ENCODE measurements at places on chromosomes 7 and 10.
A peak's percentile ranks its signal among the peaks of the same experiment; 100 is the strongest.

DNA sequence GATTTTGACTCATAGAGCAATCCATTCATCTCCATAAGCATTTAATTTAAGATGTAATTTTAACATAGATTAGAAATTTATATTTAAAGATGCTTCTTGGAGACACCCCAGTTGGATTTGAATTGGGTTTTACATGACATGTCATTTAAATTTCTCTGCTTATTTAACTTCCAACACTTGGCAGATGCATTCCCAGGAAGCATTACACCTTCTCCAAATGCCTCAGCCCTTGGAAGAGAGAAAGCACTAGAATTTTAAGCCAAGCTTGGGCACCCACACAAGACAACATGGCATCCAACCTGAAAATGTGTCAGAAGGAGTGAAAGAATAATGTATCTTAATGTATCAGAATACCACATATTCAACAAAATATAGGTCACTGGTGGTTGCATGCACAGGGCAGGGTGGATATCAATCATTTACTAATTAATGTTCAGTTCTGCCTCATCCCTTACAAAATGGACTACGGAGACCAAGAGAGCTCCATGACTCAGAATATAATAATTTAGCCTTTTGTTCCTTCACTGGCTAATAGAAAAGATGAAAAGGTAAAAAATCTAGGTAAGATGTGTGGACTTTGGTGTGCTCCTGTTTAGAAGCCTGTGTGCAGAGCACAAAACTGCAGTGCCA, 541.7 kb upstream of the SORCS1 start:
- DNase-seq = no peak

- DNase-seq = no peak
Observed at GRCh38 chr10:17122052-17122451, 7.6 kb downstream of the CUBN start.

DNA sequence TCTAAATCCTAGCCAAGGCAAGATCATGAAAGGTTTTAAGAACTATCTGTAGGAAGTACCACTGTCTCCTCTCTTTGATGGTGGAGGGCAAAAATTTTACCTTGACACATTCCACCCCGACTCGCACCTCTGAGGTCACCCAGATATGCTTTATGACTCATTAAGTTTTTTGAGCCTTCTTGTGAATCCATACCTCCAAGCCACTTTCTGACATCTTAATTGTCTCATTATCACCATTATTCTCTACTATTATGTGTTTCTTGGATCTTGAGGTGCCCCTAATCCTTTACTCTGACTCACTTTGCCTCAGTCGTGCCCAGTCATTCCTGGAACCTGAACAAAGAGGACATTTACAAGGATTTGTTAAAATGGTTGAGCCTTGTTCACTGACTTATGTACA, 146.6 kb downstream of the RAPGEF5 start:
- no peak for DNase-seq

DNA sequence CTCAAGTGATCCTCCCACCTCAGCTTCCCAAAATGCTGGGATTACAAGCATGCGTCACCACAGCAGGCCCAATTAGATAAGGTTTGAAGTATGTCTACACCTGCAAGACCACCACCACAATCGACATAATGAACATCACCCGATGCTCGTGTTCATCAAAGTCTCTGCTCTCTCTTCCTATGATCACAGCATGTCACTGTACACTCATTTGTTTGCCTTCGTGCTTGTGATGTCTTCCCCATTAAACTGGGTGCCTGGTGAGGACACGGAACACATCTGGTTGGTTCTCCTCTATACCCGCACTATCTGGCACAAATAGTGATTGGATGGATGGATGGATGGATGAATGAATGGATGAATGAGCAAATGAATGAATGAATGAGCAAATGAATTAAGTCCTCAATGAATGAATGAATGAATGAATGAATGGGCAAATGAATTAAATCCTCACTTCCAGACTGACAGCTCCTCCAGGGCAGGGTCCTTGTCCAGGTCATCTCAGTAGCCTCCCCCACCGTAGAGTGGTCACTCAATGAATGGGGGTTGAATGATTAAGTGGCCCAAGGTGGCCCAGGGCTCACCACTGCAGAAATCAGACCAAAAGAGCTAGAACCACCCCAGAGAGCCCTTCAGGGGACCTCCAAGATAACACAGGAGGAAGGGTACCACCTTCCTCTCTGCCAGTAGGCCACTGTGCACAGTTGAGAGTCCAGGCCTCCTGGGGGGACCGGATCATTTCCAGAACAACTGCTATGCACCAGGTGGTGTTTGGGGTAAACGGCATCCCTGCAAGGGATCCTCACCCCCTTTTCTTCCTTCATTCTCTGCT, 101.9 kb upstream of the TNRC18 start:
- DNase-seq = peak; percentile 74

GRCh38 chr7:54215424-54215823, 326.8 kb upstream of the VSTM2A start:
- DNase-seq = no peak

GRCh38 chr7:27179503-27180430, 5.3 kb downstream of the HOXA11 start:
- peak; percentile 83 for DNase-seq

GRCh38 chr10:95503001-95503400, 58.2 kb downstream of the SORBS1 start:
- DNase-seq = no peak

GRCh38 chr10:17225808-17226207, 2.2 kb upstream of the VIM start:
- DNase-seq = no peak

DNA sequence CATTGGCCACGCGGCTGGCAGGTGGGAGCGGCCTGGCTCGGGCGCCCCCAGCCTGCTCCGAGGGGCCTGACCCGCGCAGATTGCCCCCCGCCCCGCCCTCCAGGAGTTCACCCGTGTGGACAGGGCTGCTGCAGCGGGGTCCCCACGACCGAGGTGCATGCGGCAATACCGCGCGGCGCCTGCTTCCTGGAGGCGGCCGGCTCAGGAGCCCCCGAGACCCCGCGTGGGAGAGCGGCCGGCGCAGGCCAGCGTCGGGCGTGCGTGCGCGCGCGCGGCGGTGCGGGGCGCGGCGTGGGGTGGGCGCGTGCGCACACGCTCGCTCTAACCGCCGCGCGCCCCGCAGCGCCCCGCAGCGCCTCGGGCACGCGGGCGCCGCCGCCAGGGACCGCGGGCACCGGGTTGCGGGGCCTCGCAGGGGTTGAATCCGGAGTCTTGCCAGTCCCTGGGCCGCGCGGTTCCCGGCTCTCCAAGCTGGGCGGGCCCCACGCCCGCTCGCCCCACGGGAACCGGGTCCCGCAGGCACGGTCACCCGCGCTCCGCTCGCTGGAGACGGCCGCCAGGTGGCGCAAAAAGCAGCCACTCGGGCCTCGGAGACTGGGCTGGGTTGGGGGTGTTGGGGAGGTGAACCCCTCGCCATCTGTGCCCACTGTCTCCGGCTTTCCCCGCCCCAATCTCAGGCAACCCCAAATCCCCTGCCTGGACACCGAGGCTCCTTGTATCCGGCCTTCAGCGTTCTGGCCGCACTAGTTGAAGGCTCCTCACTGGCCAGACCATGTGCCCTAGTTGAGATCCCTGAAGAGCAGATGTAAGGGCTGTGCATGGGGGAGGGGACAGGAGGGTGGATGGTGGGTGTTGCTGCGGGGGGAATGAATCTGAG, 1.3 kb upstream of the ACHE start:
- DNase-seq = peak; percentile 49

GRCh38 chr7:42143711-42144600, 93.1 kb downstream of the GLI3 start:
- no peak for DNase-seq

DNA sequence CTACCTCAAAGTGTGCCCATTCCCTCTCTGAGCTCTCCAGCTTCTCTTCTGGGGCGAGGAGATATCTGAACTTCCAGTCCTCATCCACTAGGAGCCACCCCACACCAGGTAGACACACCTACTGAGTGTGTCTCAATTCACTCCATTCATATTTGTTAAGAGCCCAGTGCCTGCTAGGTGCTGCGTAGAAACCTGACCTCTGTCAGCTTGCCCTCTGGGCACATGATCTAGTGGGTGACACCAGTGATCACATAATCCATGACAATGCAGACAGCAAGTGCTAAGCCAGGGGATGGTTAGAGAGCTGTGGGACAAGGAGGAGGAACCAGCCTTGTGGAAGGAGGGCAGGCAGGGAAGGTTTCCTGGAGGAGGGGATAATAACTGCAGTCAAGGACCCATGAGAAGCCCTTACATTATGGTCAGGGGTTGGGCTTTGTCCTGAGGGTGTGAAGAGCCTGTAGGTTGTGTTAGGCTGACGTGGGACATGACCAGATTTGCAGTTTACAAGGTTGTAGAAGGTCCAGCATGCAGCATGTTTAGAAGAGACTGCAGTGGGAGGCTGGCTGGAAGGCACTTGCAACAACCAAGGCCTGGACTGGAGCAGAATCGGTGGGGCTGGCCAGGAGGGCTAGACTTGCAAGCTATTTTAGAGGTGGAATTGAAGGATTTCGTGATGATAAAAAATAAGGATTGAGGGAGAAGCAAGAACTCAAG, 81.8 kb downstream of the COL13A1 start:
- DNase-seq = peak; percentile 74

DNA sequence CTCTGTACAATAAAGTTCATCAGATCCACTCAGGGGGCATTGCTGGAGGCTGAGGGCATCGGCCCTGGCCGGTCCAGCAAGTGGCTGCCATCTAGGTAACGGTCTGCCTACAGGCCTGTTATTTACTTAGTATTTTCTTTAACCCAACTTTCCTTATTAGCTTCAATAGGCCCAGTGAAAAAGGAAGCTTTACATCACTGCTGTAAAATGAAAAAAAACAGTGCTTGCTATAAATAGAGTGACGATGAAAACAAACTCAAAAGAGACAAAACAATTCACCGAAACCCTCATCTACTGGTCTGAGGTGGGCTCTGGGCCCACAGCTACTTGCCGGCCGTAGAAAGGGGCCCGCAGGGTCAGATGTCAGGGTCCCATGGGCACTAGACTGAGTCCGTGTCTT, 192.5 kb downstream of the ELFN1 start:
- DNase-seq = no peak

DNA sequence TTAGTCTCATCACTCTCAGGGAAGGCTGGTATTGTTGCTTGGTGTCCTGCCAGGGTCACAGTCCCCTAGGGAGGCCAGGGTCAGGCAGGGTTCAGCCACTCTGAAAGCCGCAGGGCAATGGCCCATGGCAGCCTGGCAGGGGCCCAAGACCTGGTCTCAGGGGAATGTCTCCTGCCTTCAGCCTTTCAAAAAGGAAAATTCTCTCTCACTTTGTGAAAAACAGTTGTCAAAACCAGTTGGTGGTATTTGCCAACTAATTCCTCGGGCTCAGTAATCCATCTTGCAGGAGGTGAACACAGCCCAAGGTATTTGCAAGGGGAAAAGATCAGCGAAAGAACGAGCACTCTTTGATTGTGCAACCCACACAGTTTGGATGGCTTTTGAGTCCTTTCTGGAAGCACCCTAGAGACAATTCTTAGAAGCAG, 101.5 kb downstream of the JCAD start:
- no peak for DNase-seq

GRCh38 chr10:75974080-75974479, 542.7 kb downstream of the LRMDA start:
- no peak for DNase-seq

- no peak for DNase-seq
Observed at GRCh38 chr7:45435846-45436245, 138.3 kb upstream of the ADCY1 start.

DNA sequence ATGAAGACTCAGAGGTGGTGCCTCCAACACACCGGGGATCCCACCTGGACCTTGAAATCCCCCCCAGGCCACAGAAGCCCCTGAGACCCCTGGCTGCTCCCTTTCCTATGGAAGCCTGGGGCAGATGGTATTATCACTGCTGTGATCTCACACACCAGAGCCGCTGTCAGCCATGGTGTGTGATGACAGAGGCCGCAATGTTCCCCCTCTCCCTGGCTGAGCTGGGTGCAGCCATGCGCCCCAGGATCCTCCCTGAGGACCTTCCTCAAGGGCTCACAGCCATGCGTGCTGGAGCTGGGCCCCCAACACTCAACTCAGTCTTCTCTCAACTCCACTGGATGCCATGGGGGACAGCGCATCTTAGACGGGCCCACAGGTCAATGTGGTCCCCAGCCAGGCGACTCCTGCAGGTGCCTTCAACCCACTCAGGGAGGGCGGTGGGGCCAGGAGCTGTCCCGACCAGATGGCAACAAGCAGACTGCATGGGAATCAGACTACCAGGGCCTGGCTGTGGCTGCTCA, 44.9 kb downstream of the VIPR2 start:
- no peak for DNase-seq

- no peak for DNase-seq
Observed at GRCh38 chr10:46075869-46076268, 29.8 kb upstream of the MSMB start.

DNA sequence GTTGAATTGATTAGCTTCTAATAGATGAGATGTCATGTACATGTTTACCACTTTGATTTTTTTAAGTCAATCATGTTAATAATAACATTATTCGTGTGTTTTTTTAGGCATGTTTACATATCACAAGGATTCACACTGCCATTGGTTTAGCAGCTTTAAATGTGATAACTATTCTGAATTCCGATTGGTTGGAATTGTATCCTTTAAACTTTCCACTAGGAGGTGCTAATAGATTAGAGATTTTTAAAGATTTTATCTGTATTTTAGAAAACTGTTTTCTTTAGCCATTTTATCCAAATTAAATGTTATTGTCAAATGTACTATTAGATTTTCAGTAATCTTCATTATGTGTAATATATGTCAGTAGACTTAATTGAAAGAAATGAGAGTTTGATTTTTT, 83.2 kb downstream of the HECTD2 start:
- peak; percentile 43 for DNase-seq

- DNase-seq = peak; percentile 13
Observed at GRCh38 chr10:71338728-71339495, 19.9 kb downstream of the SLC29A3 start.

- DNase-seq = no peak
Observed at GRCh38 chr10:36494371-36494770, 631.0 kb upstream of the ANKRD30A start.

GRCh38 chr10:87635498-87636312, 24.0 kb upstream of the PAPSS2 start:
- peak; percentile 96 for DNase-seq

- no peak for DNase-seq
Observed at GRCh38 chr10:71534568-71535194, 138.0 kb downstream of the CDH23 start.

GRCh38 chr10:18516851-18517250, 134.5 kb downstream of the NSUN6 start:
- DNase-seq = no peak

DNA sequence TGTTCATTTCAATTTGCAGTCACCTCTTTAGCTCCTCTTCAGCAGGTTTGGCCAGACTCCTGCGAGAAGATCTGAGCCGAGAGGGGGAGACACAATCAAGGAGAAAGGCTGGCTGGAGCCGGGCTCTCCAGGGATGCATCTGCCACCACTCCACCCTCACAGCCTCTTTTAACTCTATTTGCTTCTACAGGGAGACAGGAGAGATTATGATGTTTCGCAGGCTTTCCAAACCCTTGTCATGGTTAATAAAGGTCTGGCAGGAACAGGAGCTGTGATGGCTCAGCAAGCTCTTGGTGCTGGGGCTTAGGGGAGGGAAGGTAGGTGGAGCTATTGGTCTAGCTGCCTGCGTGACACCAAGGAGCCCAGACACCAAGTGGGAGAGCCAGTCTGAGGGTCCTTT, 448.1 kb upstream of the PODXL start:
- peak; percentile 53 for DNase-seq

GRCh38 chr7:155188357-155188756, 109.3 kb upstream of the INSIG1 start:
- no peak for DNase-seq
